Activated CD4-positive, alpha-beta T cell treated with anti-CD3 and anti-CD28 coated beads, Interleukin-2, amount 50 U/mL, for 48 hours (primary cell): ENCODE measurements at places on chromosomes 6 and 20.

GRCh38 chr6:41460742-41461336 is 85.3 kb upstream of the FOXP4 start:
- no peak for DNase-seq

DNA sequence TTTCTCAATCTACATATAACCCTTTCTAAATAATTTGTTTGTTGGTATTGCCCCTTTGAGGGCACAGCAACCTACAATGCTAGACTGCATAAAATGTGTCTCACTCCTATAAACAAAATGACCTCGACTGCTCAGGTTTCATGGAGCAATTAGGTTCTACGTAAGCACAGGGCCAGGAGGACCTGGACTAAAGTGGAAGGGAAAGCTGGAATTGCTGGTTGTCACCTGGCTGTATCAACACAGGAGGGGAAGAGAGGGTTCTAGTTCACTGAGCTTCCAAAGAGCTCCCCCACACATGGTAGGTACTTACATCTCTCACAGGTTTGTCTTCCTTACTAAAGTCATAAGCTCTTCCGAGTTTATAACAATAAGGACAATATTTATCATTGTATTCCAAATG is 51.0 kb downstream of the NCOA6 start:
- DNase-seq: no peak

DNA sequence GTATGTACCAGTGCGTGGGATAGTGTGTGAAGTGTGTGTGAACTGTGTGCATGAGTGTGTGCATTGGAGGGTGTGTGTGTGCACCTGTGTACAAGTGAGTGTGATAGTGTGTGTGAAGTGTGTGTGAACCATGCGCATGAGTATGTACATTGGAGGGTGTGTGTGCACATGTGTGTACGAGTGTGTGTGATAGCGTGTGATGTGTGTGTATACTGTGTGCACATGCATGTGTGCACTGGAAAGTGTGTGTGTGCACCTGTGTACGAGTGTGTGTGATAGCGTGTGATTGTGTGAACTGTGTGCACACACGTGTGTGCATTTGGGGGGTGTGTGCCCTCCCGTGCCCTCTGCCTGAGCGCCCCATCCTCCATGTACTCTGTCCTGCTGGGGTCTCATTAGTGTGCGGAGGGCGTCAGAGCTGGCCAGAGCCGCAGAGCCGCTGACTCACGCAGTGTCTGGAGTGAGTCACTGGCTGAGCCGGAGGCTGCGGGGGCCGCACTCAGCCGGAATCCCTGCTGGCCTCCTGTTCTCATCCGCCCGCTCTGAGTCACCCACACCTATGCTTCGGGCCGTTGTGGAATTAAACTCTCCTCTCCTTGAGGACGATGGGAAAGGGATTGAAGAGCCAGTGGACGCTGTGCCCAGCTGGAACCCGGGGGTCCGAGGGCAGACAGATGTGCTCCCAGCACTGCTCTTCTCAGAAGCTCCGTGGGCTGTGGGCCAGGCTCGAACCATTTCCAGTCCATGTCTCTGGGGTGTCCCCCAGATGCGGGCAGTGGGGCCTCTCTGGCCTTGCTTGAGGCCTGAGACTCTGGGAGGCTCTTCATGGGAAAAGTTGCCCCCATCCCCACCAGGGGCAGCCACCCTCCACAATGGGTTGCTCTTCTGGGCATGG is 27.3 kb upstream of the STX16 start:
- DNase-seq: no peak

DNA sequence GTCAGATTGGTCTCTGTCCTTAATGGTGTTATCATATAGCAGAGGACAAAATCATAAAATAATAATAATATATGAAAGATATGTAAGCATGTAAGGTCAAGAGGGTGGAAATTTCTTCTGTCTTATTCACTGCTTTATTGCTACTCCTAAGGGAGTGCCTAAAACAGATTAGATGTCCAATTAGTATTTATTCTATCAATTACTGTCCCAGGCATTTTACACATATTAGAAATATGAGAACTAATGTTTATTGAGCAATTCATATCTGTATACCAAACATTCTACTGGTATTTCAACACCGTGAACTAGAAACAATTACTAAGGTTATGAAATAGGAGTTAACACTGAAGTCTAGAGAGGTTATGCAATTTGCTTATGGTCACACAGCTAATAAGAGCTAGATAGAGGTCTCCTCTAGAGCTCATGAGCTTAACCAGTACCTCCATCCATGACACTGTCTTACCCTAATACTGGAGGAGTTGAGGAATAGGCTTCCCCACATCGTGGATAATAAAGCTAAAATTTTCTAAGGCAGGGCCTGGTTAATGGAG is 302.3 kb downstream of the PLCB1 start:
- no peak for DNase-seq

- DNase-seq: no peak
Observed at GRCh38 chr20:52372169-52372568, 180.6 kb upstream of the ZFP64 start.

- no peak for DNase-seq
Observed at GRCh38 chr6:16583144-16583762, 178.0 kb downstream of the ATXN1 start.

DNA sequence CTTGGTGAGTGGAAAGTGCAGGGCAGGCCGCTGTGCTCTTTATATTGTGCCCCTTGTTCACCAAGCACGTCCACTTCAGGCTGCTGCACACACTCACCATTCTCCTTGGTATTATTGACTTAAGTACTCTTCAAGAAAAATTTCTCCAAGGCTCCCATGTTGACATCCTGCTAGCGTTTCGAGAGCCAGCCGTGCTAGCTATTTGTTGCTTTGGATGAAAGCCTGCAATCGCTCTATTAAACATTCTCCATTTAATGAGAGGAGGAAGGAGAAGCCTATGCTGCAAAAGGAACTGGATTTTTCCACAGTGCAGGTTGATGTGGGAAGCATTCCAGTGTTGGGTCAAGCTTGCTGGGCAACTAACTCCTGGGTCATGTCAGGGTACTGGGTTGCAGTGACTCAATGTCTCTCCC is 113.5 kb downstream of the CD83 start:
- DNase-seq: no peak

DNA sequence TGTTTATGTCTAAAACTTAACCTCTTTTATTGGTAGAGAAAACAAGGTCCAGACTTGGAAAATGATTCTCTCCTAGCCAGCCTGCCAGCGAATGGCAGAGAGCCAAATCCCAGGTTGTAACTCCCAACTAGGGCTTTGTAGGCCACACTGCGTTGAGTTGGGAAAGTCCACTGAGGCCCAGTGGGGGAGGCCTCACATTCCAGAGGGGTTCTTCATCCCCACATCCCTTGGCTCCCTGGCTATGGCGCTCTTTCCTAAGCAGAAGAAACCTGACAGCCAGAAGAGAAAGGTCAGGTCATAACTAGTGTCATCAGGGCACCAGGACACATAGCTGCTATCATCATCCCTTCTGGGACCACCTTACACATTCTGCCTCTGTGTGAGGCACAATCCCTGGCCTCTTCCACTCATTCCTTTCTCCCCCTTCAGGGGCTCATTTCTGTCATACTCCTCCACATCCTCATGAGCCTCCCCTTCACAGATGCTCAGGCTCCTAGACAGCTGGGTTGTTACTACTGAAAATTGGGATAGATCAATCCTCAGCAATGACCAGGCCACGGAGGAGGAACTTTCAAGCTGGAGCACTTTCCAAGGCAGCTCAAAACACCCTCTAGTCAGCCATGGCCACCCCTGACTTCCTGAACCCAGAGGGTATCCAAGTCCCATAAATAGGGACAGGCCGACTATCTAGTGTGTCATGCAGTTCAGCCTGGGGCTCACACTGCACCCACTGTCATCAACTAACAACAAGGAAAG is 48.6 kb downstream of the TCP11 start:
- DNase-seq: no peak

GRCh38 chr6:96917098-96917497 is 7.4 kb upstream of the KLHL32 start:
- no peak for DNase-seq

DNA sequence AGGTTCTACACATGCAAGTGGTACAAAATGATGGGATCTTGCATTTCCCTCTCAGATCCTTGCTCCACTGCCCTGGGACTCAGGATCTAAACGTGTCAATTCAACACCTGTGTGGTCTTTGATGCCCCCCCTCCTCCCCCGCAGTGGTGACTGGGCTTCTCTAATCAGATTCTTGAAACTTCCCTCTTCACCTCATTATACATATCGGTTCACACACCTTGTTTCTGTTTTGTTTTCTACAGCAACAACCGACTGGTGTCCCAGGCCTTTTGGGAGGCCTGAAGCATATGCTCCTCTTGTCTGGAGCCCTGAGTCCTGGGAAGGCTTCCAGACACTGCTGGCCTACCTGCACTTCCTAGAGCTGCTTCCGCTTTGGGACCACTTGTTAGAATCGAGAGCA is 20.0 kb downstream of the SAMD3 start:
- no peak for DNase-seq

- peak; percentile 69 for DNase-seq
Observed at GRCh38 chr20:362271-363254, 15.7 kb downstream of the NRSN2 start.

- no peak for DNase-seq
Observed at GRCh38 chr6:37115236-37115895, 54.6 kb upstream of the PIM1 start.

DNA sequence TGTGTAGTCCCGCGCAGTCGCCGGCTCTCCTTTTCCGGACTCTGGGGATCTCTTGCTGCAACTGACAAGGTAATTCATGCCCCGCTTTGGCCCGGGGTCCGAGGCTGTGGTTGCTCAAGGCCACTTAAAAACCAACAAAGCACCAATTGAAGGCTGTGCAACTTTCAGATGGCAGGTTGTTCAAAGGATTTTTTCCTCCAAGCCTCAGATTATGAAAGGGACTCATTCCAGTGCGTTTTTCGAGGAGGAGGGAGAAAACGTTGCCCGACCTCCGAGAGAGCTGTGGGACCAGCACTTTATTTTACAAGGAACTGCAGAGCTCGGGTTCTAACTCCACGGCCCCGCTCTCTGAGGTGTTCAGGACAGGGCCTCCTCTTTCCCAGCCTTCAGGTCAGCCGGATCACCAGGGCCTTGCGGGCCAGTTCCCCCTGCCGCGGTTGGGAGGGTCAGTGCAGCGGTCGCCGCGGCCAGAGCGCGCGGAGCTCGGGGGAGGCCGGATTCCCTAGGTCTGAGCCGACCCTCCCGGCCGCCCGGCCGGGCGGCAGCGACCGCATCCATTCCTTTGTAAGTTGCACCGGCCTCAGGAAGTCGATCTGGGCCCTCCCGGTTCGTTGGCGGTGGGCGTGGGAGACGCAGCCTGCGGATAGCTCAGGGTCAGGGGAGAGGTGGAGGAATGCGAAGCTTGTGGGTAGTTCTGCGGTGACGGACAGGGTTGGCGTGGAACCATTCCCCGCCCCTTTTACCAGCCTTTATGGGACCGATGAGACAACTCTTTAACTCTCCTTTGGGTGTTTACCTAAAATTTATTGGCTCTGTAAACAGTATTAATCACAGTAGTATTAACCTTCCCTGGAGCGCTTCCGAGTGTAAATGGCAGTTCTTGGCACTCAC is 1.6 kb downstream of the UTRN start:
- peak; percentile 17 for DNase-seq

DNA sequence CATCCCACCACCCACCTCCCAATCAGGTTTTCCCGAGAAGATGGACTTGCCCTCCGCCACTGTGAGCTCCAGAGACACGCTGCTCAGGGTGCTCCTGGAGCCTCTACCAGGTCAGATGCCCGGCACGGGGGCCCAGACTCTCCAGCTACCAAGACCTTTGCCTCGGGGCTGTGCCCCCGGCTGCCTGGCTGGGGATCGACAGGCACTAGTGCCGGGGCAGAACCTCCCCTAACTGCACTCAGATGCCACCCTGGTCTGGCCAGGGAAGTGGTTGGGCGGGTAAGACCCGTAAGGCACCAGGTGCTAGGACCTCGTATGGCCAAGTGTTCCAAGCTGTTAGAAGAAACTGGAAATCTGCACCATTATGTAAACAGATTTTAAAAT is 100.7 kb downstream of the ASXL1 start:
- no peak for DNase-seq

GRCh38 chr20:12989586-12990115 is 19.1 kb upstream of the SPTLC3 start:
- no peak for DNase-seq

DNA sequence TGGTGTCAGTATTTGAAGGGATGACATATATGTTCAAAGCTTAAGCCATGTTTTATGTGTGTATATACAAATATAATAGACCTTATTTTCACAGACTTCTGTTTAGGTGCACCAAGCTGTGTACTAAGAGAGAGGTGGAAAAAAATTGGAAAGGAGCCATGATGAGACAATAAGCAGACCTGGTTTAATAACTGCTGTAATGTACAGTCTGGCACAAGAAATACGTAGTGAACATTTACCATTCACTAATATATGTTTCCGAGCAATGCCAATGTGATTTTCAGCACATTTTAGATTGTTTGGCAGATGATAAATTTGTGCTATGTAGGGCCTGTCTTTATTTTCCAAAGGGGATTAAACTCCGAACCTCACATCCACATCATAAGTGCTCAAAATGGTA is 116.3 kb downstream of the KHDC1L start:
- DNase-seq: no peak

DNA sequence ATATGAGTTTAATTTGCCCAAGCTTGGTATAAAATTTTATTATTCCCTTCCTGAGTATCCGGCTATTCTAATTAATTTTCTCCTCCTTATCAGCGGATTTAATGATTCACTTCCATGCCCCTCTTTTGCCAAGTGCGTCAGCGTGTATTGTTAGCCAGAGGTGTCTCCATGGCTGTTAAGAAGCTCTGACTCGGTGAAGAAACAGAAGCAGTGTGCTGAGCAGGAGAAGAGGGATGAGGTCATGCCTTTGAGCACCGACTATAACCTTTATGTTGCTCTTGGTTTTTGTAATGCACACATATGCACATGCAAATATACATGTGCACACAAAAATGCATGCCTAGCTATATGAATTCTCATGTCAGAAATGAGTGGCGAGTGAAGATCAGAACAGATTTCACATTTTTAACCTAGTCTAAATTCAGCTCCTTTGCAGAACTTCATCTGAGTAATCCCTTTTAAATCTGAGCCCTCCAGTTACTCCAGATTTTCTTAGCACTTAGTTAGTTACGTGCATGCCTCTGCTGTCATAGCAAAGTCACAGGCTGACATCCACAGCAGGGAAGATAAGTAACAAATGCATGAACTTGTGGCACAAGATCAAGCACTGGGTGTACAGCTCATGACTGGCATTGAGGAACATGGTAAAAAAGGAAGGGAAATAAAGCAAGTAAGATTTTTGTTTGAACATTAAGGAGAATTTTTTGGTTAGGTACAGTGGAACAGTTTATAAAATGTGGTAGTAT is 24.3 kb downstream of the HTR1E start:
- DNase-seq: no peak
